ENCODE measurements at places on chromosomes 3 and 15.

DNA sequence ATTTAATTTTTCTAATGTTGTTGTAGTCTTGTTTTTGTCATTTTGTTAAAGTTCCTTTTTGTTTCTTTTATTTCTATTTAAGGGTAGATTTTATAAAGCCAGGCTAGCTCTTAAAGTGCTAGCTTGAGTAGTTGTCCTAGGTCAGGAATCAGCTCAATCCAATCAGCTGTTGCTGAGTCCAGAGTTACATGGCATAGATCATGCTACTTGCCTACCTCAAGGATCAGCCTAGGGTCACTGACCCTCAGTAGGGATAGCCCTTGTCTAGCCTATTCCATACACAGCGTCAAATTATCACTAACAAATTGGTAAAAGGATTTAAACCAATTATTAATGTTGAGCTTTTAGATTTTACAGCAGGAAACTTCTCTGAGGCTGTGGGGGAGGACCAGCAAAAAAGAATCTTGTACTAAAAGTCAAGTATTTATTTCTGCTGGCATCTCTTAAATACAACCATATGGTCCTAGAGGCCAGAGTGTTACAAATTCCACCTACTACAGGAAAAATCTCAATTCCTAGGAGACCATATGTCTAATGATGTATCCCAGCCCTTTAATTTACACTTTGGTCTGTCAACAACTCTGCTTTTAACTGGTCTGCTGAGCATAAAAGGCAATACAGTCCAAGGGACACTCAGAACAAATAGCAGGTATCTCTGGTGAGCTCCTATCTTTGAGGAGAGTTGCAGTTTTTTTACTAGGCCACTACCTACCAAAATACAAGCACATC, 138.3 kb upstream of the PTPRG start:
- no peak for DNase-seq

DNA sequence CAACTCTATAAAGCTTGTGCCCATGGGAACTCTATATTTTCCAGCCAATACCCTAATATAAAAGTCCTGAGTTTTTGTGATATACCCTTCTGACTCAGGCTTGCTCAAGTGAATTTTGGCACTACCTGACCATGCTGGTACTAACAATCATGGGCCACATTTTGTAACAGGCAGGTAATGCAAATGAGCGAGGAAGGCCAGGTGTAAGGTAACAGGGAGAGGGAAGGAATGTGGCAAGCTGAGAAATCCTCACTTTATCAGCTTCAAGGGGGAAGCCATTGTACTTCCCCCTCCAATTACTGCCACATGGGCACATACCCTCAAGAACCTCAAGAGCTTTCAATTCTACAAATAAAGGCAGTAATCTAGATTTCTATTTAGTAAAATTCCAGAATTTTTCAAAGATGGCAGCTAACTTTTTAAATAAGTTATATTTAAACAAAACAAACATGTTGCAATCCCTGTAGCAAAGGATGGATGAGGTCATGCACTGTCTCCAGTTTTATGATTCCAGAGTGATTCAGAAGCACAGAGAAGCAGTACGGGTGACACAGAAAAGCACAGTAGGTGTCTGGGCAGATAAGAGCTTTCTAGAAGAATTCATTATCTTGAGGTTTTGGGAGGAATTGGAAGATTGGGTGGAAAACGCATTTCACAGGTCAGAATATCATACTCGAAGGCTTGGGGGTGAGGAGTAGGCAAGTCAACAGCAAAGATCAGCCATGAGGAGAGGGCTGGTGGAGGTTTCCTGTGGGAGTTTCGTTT, 87.6 kb downstream of the FOXP1 start:
- no peak for DNase-seq

- DNase-seq: no peak
Observed at GRCh38 chr3:25653322-25653721, 11.4 kb downstream of the TOP2B start.

- no peak for DNase-seq
Observed at GRCh38 chr3:39108200-39108710, 775 bp downstream of the TTC21A start.

DNA sequence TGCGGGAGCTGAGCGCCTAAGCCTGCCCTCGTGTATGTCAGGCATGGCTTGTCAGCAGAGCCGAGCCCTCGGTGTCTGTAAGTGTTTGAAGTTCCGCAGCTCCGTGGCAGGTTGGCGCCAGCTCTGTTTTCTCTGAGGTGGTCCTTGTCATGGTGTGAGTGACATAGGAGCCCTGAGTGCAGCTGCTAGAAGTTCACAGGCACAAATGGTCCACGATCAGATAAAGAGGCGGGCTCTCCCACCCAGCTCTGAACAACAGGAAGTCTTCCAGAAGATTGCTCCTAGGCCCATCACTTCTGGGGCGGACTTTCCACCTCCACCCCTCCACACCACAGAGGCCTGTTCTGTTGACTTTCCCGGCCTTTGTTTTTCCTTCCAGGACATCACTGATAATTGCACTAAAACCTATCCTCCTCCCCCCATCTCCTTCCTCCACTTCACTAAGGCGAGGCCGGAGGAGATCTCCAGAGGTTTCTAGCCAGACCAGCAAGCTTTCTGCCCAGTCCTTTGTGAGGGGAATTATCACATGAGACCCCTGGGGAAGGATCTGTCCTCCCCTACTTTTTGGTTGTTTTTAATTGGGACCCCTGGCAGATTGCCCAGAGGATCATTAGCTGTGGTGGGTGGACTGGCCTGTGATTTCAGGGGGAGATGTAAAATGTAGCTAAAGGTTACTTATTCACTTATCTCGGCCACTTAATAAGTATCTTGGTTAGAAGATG, 19.9 kb downstream of the ITPR1 start:
- peak; percentile 88 for DNase-seq
